ENCODE measurements at places on chromosomes 7 and 10. TPM values are rescaled to one million over a fixed set of nuclear protein-coding genes. Genes with fewer than 3 reads are reported as not detected.

Gene PRPS1L1
- total RNA-seq: not detected

Gene SEC61G
- 186 TPM for total RNA-seq

Gene ITGB8
- 1.8 TPM for total RNA-seq

Gene GTPBP4
- total RNA-seq: 79.5 TPM

Gene ADAMTS14
- 2.1 TPM for total RNA-seq

DNA sequence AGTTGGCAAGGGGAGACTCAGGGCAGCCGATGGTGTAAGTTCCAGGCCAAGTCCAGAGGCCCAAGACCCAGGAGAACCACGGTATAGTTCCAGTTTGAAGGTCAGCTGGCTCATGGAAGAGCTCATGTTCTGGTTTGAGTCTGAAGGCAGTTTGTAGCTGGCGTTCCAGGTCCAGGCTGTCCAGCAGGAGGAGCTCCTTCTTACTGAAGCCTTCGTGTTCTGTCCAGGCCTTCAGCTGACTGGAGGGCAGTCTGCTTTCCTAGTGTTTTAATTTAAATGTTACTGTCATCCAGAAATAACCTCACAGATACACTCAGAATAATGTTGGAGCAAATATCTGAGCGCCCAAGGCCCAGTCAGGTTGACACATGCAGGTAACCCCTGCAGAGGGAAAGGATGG lies 4.2 kb downstream of the SUN1 start:
- peak overlapping the region; percentile 82 for H3K27ac ChIP-seq
- DNase-seq: no peak
- peaks cover 31% of the 10 kb centered on the region for H3K4me1 ChIP-seq
- no peak overlapping the region for H3K4me3 ChIP-seq
- no peaks in the 10 kb centered on the region for H3K27me3 ChIP-seq
- peaks cover 48% of the 10 kb centered on the region for H3K36me3 ChIP-seq

DNA sequence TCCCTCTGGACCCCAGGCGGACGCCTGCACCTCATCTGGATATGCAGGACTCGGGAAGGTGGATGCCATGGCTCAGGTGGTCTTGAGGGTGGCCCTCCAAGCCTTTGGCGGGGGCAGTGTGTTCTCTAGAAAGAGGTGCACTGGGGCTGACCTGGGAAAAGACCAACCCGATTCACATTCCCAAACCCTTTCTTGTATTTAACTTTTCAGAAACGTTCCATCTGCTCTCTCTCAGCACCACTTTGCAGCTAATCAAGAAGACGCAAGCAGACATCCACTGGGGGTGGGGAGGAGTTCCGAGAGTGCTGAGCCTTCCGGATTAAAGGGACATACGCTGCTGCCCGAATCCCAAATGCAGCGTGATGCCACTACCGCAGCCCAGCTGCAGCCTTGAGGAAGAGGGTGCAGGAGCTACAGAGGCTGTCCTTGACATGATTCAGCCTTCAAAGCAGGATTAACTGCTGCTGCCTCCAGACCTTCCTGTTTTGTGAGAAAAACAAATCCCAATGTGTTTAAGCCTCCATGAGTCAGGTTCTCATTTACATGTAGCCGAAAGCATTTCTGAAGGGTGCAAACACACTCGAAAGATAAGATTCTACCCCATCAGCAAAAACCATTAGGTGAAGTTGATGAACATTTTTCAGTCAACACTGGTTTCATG lies 39.9 kb downstream of the RBM17 start:
- no peaks in the 10 kb centered on the region for H3K36me3 ChIP-seq
- no peak overlapping the region for H3K27ac ChIP-seq
- H3K4me1 ChIP-seq: peaks cover 17% of the 10 kb centered on the region
- no peak for DNase-seq

DNA sequence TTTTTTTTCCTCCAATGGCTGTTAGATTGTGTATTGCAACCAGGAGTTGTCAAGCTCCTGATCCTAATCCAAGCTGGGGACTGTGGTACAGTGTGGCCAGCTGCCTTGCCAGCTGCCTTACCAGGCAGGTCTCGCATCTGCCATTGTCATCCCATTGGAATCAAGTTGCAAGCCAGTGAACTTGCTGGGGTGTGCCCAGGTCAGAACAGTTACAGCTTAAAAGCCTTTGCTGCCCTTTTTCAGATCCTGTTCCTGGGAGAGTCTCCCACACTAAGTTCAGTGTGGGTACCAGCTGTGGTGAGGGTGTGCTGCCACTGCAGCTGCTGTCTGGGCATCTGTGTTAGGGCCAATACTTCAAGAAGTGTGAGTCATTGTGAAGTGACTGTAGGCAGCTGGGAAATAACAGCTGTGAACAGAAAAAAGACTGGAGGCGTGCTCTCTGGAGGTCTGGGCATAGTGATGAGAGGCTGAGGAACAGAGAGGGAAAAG lies 72.8 kb downstream of the CCNY start:
- no peak overlapping the region for H3K4me3 ChIP-seq
- no peak overlapping the region for H3K27ac ChIP-seq
- H3K4me1 ChIP-seq: peaks cover 14% of the 10 kb centered on the region

DNA sequence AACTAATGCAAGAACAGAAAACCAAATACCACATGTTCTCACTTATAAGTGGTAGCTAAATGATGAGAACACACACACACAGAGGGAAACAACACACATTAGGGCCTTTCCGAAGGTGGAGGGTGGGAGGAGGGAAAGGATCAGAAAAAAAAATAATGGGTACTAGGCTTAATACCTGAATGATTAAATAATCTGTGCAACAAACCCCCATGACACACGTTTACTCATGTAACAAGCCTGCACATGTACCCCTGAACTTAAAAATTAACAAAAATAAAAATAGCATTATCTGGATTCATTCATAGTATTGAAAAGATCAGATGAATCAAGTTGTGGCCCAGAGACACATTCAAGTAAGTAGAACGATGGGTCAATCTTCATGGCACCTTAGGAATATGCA lies 159.5 kb upstream of the POT1 start:
- no peak for DNase-seq
- H3K36me3 ChIP-seq: no peaks in the 10 kb centered on the region
- H3K27ac ChIP-seq: no peak overlapping the region
- peaks cover 25% of the 10 kb centered on the region for H3K27me3 ChIP-seq
- H3K4me1 ChIP-seq: peaks cover 5% of the 10 kb centered on the region
- no peak overlapping the region for H3K4me3 ChIP-seq

- H3K4me3 ChIP-seq: no peak overlapping the region
- H3K27ac ChIP-seq: no peak overlapping the region
- peaks cover 43% of the 10 kb centered on the region for H3K4me1 ChIP-seq
These were observed 516.4 kb downstream of the RPS24 start for GRCh38 chr10:78550090-78550489.

GRCh38 chr10:71711052-71711623 lies 8.4 kb downstream of the C10orf105 start:
- H3K27ac ChIP-seq: no peak overlapping the region
- DNase-seq: no peak
- no peak overlapping the region for H3K4me3 ChIP-seq
- H3K36me3 ChIP-seq: no peaks in the 10 kb centered on the region

- no peak overlapping the region for H3K27ac ChIP-seq
- H3K4me3 ChIP-seq: no peak overlapping the region
- no peak for DNase-seq
- H3K36me3 ChIP-seq: no peaks in the 10 kb centered on the region
- H3K27me3 ChIP-seq: no peaks in the 10 kb centered on the region
These were observed 90.0 kb downstream of the PLXNA4 start for GRCh38 chr7:132486274-132486610.

GRCh38 chr7:65509368-65510186 lies 135.9 kb downstream of the ZNF92 start:
- no peaks in the 10 kb centered on the region for H3K4me1 ChIP-seq
- peak overlapping the region; percentile 59 for H3K4me3 ChIP-seq
- peaks cover 46% of the 10 kb centered on the region for H3K27me3 ChIP-seq
- no peak overlapping the region for H3K27ac ChIP-seq
- H3K36me3 ChIP-seq: 0 out of 2 replicates have a peak, but pooled peaks cover 3% of the 10 kb centered on the region
- peak; percentile 13 for DNase-seq

DNA sequence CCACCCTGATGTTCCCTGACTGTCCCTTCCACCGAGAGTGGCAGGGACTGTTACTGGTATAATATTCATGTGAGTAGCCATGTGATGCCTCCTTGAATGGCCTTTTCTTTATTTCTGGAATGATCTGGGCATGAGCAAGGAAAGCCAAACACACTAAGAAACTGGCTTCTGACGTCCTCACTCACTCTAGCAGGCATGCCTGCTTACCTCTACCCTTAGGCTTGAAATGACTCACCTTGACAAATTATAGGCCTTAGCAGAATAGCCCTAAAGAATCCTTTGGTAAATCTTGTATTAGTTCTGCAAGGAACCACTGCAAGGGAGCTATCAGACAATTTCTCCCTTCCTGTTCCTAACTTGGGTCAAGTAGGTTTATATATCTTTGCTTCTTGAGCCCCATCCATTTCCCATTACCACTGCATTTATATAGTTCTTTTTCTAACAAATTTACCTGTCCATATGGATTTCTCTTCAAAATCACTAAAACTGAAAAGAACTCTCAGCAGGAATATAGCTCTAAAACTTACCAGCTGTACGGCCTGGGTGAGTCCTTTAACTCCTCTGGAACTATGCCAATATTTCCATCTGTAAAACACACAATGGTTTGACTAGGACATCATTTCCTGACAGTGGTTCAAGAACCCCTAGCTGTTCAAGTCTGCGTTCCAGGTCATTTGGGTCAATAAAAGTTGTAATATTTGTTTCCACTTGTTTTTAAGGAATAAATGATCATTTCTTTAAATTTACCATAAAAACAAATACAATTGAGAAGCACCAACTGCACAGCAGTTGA lies 13.0 kb upstream of the NDUFA5 start:
- H3K27me3 ChIP-seq: no peaks in the 10 kb centered on the region
- H3K27ac ChIP-seq: no peak overlapping the region
- H3K36me3 ChIP-seq: no peaks in the 10 kb centered on the region
- DNase-seq: no peak

DNA sequence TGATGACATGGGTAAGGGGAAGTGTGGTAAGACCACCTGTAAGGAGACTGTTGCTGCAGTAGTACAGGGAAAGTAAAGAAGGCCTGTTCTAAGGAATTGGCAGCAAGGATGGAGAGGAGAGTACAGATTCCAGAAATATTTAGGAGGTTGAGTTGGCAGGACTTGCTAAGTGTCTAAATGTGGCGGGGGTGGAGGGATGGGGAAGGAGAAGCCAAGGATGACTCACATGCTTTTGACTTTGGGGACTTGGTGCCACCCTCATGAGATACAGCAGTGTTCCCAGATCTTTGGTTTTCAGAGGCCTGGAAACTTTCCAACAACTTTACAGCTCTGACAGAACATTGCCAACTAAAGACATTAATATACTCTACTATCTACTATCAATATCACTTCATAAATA lies 45.4 kb downstream of the CDK6 start:
- DNase-seq: no peak
- peaks cover 23% of the 10 kb centered on the region for H3K4me1 ChIP-seq
- H3K27ac ChIP-seq: no peak overlapping the region
- H3K27me3 ChIP-seq: no peaks in the 10 kb centered on the region
- H3K4me3 ChIP-seq: no peak overlapping the region
- peaks cover 29% of the 10 kb centered on the region for H3K36me3 ChIP-seq

DNA sequence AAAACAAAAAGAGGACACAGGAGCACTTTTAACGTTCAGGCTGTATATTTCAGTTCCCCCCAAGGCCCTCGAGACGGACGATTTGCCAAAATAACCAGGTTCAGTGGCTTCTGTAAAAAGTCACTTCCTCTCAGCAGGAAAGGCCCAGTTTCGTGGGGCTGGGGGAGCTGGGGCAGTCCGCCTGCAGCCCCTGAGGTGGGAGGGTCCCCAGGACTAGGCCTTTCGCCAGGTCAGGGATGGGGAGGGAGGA lies 28.8 kb downstream of the WDR86 start:
- peaks cover 25% of the 10 kb centered on the region for H3K27me3 ChIP-seq
- no peak overlapping the region for H3K27ac ChIP-seq
- H3K4me3 ChIP-seq: peak overlapping the region; percentile 47
- DNase-seq: no peak
- peaks cover 12% of the 10 kb centered on the region for H3K4me1 ChIP-seq

DNA sequence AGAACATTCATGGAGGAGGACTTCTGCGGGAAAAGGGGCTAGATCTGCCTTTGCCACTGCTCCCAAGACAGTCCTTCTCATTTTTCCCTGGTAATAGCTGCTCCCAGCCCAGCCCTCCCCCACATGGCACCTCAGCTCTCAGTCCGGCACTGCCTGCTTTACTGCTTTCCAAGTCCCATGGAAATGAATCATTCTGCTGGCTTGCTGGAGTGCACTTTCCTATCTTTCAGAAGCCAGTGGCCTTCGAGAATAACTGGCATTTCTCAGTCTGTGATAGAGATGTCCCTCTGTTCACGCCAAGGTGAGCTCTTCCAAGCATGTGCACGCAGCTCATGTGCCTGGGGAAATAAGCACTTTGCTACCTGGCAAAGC lies 61.4 kb downstream of the SYPL1 start:
- peaks cover 19% of the 10 kb centered on the region for H3K4me1 ChIP-seq
- DNase-seq: no peak
- H3K36me3 ChIP-seq: peaks cover 5% of the 10 kb centered on the region
- H3K27me3 ChIP-seq: peaks cover 2% of the 10 kb centered on the region

GRCh38 chr10:14815681-14816080 lies 22.2 kb downstream of the CDNF start:
- H3K36me3 ChIP-seq: no peaks in the 10 kb centered on the region
- no peaks in the 10 kb centered on the region for H3K27me3 ChIP-seq
- DNase-seq: no peak
- no peak overlapping the region for H3K27ac ChIP-seq

GRCh38 chr10:89355394-89355931 lies 22.4 kb upstream of the IFIT1B start:
- H3K4me1 ChIP-seq: peaks cover 35% of the 10 kb centered on the region
- H3K36me3 ChIP-seq: peaks cover 8% of the 10 kb centered on the region
- H3K27ac ChIP-seq: no peak overlapping the region

- H3K36me3 ChIP-seq: no peaks in the 10 kb centered on the region
- no peak overlapping the region for H3K27ac ChIP-seq
- no peak for DNase-seq
- H3K4me3 ChIP-seq: no peak overlapping the region
- H3K4me1 ChIP-seq: peaks cover 13% of the 10 kb centered on the region
These were observed 524.6 kb upstream of the KCND2 start for GRCh38 chr7:119748251-119748860.

DNA sequence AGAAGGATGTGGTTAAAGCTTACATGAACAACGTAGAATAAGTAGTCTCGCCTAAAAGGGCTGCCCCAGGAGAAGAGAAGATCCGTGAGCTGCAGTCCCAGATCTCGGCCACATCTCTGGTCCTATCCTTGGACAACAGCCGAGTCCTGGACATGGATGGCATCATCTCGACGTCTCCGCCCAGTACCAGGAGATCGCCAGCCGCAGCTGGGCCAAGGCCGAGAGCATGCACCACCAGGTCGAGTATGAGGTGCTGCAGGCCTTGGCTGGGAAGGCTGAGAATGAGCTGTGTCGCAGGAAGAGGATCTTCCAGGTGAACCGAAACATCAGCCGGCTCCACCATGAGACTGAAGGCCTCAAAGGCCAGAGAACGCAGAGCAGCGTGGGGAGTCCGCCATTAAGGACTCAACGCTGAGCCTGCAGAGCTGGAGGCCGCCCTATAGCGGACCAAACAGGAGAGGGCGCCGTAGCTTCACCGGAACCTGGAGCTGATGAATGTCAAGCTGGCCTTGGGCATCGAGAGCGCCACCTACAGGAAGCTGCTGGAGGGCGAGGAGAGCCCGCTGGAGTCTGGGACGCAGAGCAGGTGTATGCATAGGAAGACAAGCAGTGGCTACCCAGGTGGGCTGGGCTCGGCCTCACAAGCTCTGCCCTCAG lies 22.2 kb downstream of the LIPK start:
- peak; percentile 99 for DNase-seq
- H3K27me3 ChIP-seq: peaks cover 49% of the 10 kb centered on the region
- no peak overlapping the region for H3K4me3 ChIP-seq
- H3K36me3 ChIP-seq: no peaks in the 10 kb centered on the region
- peaks cover 13% of the 10 kb centered on the region for H3K4me1 ChIP-seq

GRCh38 chr10:13939391-13939790 lies 352.6 kb downstream of the PRPF18 start:
- no peaks in the 10 kb centered on the region for H3K27me3 ChIP-seq
- no peak overlapping the region for H3K27ac ChIP-seq
- peaks cover 7% of the 10 kb centered on the region for H3K4me1 ChIP-seq
- peaks cover 8% of the 10 kb centered on the region for H3K36me3 ChIP-seq
- no peak overlapping the region for H3K4me3 ChIP-seq
